NCI-H460 (cell line): ENCODE measurements at places on chromosomes 7 and 10. TPM values are rescaled to one million over a fixed set of nuclear protein-coding genes. Genes with fewer than 3 reads are reported as not detected.

Gene RBM20
- 2.0 and 2.3 TPM in 2 replicates for total RNA-seq

Gene C7orf57
- total RNA-seq, result 0.12 TPM in 1 of 2 replicates, not detected in the other

Gene BRI3
- 82.3 and 84.1 TPM in 2 replicates for total RNA-seq

Gene LRRC4
- total RNA-seq, result not detected in 2 replicates

Gene MASTL
- total RNA-seq, result 18.9 and 19.6 TPM in 2 replicates

Gene CALHM2
- 16.6 and 18.1 TPM in 2 replicates for total RNA-seq

Gene NSUN6
- total RNA-seq, result 7.3 and 10.5 TPM in 2 replicates

Gene CLCN1
- total RNA-seq, result 0.07 TPM in 1 of 2 replicates, not detected in the other

Gene MRPL32
- total RNA-seq, result 93.7 and 103 TPM in 2 replicates

Gene SMKR1
- 4.4 and 4.6 TPM in 2 replicates for total RNA-seq

Gene OR2A42
- total RNA-seq, result not detected in 2 replicates

Gene LRGUK
- total RNA-seq, result 0.15 TPM in 1 of 2 replicates, not detected in the other

Gene CYP26C1
- 0.10 and 0.23 TPM in 2 replicates for total RNA-seq

Gene PMPCB
- 85.4 and 105 TPM in 2 replicates for total RNA-seq

Gene CLRN3
- not detected in 2 replicates for total RNA-seq

Gene SPOCK2
- 0.47 and 1.1 TPM in 2 replicates for total RNA-seq

Gene PLXDC2
- total RNA-seq, result 0.06 and 0.07 TPM in 2 replicates

Gene IRF5
- total RNA-seq, result 6.5 and 9.3 TPM in 2 replicates

Gene ANKRD2
- total RNA-seq, result 2.0 and 3.1 TPM in 2 replicates

Gene BAG3
- 16.6 and 17.6 TPM in 2 replicates for total RNA-seq

Gene AKR1D1
- not detected in 2 replicates for total RNA-seq

Gene CYP2C19
- not detected in 2 replicates for total RNA-seq

Gene GJD4
- not detected in 2 replicates for total RNA-seq

Gene TRIM74
- total RNA-seq, result 0.12 TPM in 1 of 2 replicates, not detected in the other

Gene PNLIP
- not detected in 2 replicates for total RNA-seq

Gene GPR15LG
- not detected in 2 replicates for total RNA-seq

Gene EPO
- not detected in 2 replicates for total RNA-seq

Gene COPG2
- total RNA-seq, result 26.7 and 31.9 TPM in 2 replicates

Gene ACHE
- 0.17 and 0.27 TPM in 2 replicates for total RNA-seq

Gene ADGRA1
- total RNA-seq, result not detected in 2 replicates

Gene EGFR
- 24.3 and 25.1 TPM in 2 replicates for total RNA-seq

Gene TBATA
- not detected in 2 replicates for total RNA-seq

Gene LRRN3
- total RNA-seq, result not detected in 2 replicates

Gene PSTK
- 5.6 and 9.5 TPM in 2 replicates for total RNA-seq

Gene MYL10
- total RNA-seq, result not detected in 2 replicates

Gene LZTS2
- 49.2 and 51.6 TPM in 2 replicates for total RNA-seq

Gene TUBAL3
- total RNA-seq, result 1.6 and 1.9 TPM in 2 replicates

Gene NODAL
- not detected in 2 replicates for total RNA-seq

Gene GHRHR
- not detected in 2 replicates for total RNA-seq

Gene SYT15B
- 0.07 TPM in 1 of 2 replicates, not detected in the other for total RNA-seq

Gene DPY19L1
- total RNA-seq, result 153 and 159 TPM in 2 replicates

Gene SPDYE9
- 0.54 and 0.55 TPM in 2 replicates for total RNA-seq

Gene SHTN1
- 24.6 and 27.6 TPM in 2 replicates for total RNA-seq

Gene GTF2I
- 56.6 and 58.4 TPM in 2 replicates for total RNA-seq

Gene FAM25C
- total RNA-seq, result not detected in 2 replicates

Gene STEAP2
- 2.1 and 2.2 TPM in 2 replicates for total RNA-seq

Gene PDZD7
- total RNA-seq, result 0.52 and 0.55 TPM in 2 replicates

Gene GIMAP8
- total RNA-seq, result not detected in 2 replicates

Gene PTF1A
- total RNA-seq, result not detected in 2 replicates

Gene BTAF1
- total RNA-seq, result 43.2 and 52.8 TPM in 2 replicates

Gene DENND2A
- 0.02 and 0.09 TPM in 2 replicates for total RNA-seq

Gene ADAM8
- total RNA-seq, result 2.5 and 3.7 TPM in 2 replicates

Gene DDC
- total RNA-seq, result not detected in 2 replicates

Gene MRLN
- not detected in 2 replicates for total RNA-seq

Gene LHFPL3
- not detected in 2 replicates for total RNA-seq

Gene MALRD1
- total RNA-seq, result not detected in 2 replicates

Gene NEBL
- 11.4 and 13.0 TPM in 2 replicates for total RNA-seq
